ENCODE measurements at places on chromosomes 2 and 18.
A peak's percentile ranks its signal among the peaks of the same experiment; 100 is the strongest.

- no peak for DNase-seq
These were observed 70.3 kb downstream of the THADA start for GRCh38 chr2:43525506-43525905.

GRCh38 chr2:215034154-215034553 lies 104.3 kb downstream of the ABCA12 start:
- no peak for DNase-seq

- no peak for DNase-seq
These were observed 173.6 kb upstream of the RAB6C start for GRCh38 chr2:129805899-129806298.

- no peak for DNase-seq
These were observed 8.6 kb downstream of the SH3BP4 start for GRCh38 chr2:234960175-234961088.

- DNase-seq, result no peak
These were observed 10.7 kb downstream of the LPIN1 start for GRCh38 chr2:11757101-11757500.

DNA sequence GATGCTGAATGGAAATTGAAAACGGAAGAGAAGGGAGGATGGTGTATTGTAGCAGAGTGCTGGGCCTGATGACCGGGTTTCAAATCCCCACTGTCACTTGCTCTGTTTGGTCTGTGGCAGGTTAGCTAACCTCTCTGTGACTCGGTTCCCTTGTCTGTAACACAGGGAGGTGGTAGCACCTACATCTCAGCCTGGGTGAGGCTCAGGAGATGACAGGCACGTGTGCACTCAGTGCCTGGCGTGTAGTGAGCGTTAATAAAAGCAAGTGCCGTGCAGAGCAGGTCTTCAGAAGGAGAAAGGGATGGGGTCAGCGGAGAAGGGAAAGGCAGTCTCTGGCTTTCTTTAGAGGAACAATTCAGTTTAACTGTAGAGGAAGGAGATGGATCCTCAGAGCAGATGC lies 125.5 kb upstream of the SMIM21 start:
- DNase-seq, result no peak

GRCh38 chr2:203916756-203917155 lies 19.8 kb upstream of the ICOS start:
- DNase-seq, result no peak

DNA sequence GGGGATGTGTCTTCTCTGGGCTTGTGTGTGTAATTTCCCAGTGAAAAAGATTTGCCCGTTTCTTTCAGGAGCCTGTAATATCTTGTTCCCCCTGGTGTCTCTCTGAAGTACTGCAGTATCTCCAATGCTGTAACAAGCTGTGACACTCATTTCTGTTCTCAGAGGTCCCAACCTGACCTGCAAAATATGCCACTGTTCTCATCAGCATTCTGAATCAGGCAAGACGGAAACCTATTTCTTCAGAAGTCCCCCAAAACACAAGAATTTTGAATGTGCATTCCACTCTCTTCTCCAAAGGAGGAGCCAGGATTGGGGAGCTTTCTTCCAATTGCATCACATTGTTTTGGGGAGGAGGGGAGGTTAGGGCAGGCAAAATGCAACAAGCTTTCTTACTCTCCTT lies 77.0 kb upstream of the CNGA3 start:
- DNase-seq, result no peak

GRCh38 chr2:212596688-212597087 lies 58.1 kb upstream of the ERBB4 start:
- DNase-seq, result no peak

GRCh38 chr2:218329826-218330593 lies 26.6 kb upstream of the CATIP start:
- no peak for DNase-seq

DNA sequence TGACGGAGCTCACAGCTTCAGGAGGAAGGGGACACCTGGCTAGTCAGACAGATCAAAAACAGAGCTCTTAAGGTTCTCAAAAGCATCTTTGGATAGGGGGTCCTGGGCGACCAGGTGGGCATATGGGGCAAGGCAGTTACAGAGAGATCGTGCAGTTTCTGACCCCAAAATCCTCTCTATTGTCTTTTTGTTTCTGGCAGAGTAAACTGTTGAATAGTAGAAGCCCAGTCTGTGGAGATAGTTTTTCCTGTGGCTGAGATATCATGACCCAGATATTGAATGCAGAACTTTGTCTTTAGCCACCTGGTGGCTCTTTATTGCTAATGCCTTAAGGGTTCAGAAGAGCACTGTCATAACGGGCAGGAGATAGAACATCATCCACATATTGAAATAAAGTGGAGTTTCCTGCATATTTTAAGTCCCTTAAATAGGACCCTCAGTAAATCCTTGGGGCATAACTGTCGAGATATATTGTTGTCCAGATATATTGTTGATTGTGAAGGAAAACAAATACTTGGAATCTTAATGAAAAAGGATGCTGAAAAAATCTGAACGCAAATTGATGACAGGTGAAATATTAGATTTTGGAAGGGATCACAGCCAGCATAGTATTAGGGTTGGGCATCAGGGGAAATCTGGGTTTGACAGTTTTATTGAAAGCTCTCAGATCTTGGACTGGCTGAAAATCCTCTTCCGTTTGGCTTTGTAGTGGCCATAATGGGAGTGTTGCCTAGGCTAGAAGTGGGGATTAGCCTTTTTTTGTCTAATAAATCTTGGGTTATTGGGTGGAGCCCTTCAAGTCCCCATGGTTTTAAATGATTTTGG lies 14.1 kb upstream of the ZDBF2 start:
- DNase-seq, result no peak

- DNase-seq, result no peak
These were observed 150.9 kb downstream of the CD8B2 start for GRCh38 chr2:106638043-106638442.

- no peak for DNase-seq
These were observed 75.3 kb downstream of the CCDC148 start for GRCh38 chr2:158381205-158381604.

DNA sequence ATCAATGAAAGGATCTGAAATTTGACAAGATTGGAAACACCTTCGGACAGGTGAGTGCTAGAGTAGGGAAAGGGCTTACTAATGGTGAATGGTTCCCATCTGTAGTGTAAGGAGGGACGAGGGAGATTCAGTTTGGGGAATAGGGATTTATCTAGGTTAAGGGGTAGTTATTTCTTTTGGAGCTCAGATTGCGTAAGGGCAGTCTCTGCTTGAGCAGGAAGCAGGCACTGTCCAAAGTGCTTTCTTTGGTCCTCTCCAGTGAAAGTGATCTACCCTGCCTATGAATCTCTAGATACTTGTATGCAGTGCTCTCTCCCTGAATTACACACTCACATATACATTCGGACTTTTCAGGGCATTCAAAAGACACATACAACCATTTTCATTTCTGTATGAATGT lies 272.9 kb upstream of the FIGN start:
- DNase-seq, result no peak

- DNase-seq, result no peak
These were observed 78.0 kb downstream of the ESCO1 start for GRCh38 chr18:21522530-21522929.

GRCh38 chr2:182818501-182818900 lies 47.9 kb downstream of the FRZB start:
- no peak for DNase-seq

DNA sequence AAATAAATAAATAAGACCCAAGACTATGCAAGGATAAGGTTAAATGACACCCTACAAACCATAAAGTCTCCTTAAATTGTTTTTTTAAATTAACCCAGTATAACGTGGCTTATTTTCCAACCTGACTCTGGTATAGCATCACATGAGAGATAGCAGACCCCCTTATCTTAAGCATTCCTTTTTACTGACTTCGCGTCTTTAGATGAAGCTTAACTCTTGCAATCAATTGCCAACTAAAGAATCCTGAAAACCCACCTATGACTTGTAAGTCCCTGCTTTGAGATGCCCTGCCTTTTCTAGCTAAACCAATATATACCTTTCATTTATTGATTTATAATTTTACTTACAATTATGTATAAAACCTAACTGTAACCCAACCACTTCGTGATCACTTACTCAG lies 57.1 kb upstream of the RAB12 start:
- DNase-seq, result no peak

DNA sequence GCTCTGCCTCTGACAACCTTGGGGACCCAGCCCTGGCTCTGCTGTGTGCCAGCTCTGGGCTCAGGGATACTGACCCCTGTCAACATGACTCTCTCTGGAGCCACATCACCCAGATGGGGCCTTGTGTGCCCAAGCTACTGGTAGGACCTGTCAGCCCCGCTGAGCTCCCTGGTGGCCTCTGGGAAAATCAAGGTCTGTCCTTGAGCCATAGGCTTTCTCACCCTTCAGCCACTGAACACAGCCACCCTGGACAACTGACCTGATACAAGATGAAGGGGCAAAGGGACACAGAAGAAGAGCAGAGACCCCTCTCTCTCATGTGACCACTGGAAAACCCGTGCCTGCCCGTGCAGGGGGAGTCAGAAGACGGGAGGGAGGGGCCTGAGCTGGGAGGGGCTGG lies 7.8 kb downstream of the CCDC74A start:
- no peak for DNase-seq

- no peak for DNase-seq
These were observed 84.1 kb downstream of the CAPN13 start for GRCh38 chr2:30722936-30723725.

- DNase-seq, result no peak
These were observed 46.7 kb upstream of the ZNF804A start for GRCh38 chr2:184551626-184552025.

DNA sequence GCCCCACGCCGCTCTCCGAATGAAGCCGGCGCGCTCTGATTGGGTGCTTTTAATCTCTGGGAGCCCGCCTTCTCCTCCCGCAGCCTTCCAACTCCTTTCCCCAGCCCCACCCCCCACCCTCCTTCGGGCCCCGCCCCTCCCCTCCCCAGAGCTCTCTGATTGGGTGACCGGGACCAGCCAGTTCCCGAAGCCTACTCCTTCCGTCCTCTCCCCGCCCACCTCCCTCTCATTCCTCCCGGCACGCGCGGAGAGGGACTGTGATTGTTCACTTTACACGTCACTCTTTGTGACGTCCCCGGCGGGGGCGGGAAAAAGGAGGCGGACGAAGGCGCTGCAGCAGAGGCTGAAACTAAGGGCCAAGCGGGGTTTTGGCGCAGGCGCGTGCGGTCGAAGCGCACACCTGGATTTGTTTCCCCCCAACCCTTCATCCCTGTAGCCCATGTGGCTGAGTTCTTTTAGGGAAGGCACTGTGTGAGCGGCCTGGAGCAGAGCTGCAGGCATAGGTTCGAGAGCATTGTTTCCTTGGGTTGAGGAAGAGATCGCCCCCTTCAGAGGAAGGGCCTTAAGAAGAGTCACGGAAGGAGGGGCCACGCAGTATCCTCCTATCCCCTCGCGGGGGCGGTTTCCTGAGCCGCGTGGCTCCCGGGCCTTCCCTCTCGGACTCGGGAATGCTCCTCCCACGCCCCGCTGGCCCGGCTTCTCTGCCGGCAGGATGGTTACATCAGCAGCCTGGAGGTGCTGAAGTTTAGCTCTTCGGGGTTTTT lies at the start of gene MEX3C:
MEX3C (minus strand) TSS at position 21 of the 764 bp plus-strand sequence. CDS start 361 bp downstream, outside the sequence.
- peak; percentile 64 for DNase-seq

DNA sequence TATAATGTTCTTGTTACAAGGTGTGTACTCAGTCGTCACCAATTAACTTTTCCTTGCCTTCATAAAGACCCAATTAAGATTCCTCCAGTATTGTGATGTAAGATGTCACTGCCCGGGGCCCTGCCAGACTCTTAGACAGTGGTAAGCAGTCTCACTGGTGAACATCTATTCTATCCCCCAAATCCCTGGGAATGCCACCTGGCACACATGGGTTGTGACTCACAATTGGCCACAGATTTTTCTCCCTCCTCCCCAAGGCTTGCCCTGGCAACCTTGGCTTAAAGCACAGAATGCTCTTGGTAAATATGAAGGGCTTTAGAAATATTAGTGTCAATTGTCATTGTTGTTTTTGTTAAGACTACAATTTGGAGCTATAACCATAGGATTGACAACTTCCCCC lies 287.9 kb downstream of the ETAA1 start:
- DNase-seq, result no peak

DNA sequence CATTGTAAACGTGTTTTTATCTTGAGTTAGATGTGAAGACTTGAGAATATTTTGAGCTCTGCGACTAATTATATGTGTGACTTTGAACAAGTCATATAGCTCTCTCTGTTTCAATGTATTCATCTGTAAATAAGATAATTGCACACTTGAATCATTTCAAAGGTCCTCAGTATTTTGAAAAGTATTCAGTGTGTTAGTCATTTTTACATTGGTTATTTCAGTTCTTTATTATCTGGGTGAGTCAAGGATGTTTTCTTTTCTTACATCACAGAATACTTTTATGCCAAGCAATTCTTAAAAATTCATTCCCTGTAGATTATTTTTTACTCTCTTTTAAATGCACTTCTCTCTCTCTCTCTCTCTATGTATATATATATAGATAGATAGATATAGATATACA lies 1098.0 kb upstream of the ZEB2 start:
- no peak for DNase-seq

DNA sequence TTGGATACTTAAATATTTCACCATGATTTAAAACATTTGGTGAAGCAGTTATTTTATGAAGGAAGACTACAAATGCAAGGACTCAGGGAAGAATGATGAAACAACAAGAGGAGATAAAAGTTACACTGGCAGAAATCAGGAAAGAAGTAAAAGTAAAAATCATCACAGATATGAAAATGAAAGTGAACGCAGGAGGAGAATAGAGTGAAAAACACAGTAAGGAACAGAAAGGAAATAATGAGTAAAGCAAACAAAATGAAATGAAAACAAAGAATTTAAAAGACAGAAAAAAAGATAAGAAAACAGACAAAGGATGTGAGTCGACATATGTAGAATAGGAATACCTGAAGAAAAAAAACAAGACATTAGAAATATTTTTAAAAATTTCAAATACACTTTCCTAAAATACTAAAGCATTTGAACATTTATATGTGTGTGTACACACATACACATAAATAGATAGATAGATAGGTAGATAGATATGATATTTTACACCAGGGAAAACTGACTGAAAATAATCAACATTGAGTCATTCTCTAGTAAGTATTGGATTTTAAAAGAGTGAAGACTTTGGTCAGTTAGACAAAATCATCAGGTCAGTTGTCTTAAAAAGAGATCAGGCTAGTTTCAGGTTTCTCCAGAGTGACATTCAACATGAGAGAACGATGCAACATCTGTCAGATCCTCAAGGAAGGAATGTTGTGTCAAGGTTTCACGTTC lies 12.1 kb upstream of the KDSR start:
- DNase-seq, result no peak

GRCh38 chr2:10977621-10978020 lies 65.9 kb downstream of the KCNF1 start:
- DNase-seq, result no peak

- DNase-seq, result no peak
These were observed 5.5 kb downstream of the PDE11A start for GRCh38 chr2:178066890-178067669.

- no peak for DNase-seq
These were observed 96.3 kb upstream of the GAREM1 start for GRCh38 chr18:32566960-32567359.

- no peak for DNase-seq
These were observed 204.2 kb downstream of the AGAP1 start for GRCh38 chr2:235698028-235698427.
